Activated T-cell treated with anti-CD3 and anti-CD28 coated beads, Interleukin-2, amount 50 U/mL, for 72 hours (primary cell): ENCODE measurements at places on chromosomes 2 and 18.

- no peak for DNase-seq
Observed at GRCh38 chr2:168555283-168555682, 99.2 kb downstream of the CERS6 start.

DNA sequence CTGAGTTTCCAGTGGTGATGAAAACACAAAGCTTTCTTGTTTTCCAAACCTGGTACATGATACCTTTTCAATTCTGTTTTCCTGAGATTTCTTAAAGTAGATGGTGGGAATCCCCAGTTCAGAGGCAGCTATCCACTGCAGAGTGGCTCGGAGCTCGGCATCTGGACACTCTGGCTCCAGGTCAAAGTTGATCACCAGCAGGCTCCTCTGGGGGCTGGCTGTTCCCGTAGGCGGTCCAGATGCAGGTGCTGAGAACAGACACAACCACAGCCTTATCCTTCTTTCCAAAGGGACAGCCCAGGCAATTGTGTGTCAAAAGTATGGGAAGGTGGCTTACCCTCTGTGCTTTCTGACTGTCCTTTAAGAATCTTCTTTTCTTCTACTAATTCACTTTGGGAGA, 119.5 kb downstream of the DAW1 start:
- DNase-seq = no peak

GRCh38 chr2:46632349-46632748, 153.0 kb downstream of the TMEM247 start:
- DNase-seq = no peak

GRCh38 chr2:954687-955000, 4.0 kb downstream of the SNTG2 start:
- DNase-seq = no peak

GRCh38 chr18:34600158-34600557, 109.9 kb upstream of the DTNA start:
- no peak for DNase-seq

DNA sequence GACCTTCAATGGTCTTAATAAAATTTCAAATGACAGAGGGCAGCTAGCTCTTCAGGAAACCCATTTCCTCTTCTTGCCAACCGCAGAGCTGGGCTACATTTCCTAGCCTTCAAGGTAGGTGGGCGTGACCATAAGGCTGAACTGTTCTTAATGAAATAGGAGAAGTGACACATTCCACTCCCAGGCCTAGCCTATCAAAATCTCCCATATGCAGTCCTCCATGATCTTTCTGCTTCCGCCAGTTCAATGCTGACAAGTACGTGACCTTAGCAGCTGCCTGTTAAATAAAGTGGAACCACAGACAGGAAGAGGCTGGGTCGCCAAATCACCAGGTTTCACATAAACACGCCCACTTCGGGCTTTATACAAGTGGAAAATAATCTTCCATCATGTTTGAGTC, 13.2 kb downstream of the SERPINE2 start:
- DNase-seq = peak; percentile 70

DNA sequence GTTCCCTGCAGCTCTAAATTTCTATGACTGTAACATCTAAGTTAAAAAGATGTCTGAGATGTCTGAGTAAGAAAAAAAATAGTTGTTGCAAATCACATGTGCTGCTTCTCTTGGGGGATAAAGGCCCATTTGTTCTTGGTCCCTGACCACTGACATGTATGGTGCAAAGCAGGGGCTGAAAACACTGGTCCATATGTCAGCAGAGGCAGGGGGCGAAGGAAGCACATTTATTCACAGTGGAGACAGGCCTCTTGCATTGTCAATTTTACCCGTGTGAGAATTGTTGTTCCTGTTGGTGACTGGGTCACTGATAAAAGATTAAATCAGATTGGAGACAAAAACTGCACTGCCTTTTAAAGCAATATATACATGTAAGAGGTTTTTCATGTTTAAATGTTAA, 38.8 kb downstream of the PRKCE start:
- no peak for DNase-seq

- DNase-seq = peak; percentile 20
Observed at GRCh38 chr18:49959176-49959575, 145.8 kb upstream of the ACAA2 start.

- DNase-seq = no peak
Observed at GRCh38 chr2:160261732-160262131, 61.7 kb upstream of the ITGB6 start.

DNA sequence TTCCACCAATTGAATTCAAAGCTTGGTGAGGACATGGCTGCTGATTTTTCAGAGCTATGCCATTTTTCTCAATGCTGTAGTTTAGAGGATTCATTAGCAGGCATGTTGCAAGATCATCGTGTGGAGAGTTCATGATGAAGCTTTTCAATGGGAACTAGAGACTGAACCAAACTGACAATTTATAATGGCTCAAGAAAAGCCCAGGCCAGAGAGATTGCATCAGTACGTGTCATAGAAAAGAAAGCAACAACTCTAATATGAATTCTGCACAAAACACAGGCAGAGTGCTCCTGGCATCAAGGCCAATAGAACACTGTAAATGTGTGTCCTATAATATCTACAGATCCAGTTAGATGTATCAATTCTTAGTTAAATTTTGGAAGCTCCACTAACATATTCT, 477.6 kb downstream of the LRP1B start:
- no peak for DNase-seq

DNA sequence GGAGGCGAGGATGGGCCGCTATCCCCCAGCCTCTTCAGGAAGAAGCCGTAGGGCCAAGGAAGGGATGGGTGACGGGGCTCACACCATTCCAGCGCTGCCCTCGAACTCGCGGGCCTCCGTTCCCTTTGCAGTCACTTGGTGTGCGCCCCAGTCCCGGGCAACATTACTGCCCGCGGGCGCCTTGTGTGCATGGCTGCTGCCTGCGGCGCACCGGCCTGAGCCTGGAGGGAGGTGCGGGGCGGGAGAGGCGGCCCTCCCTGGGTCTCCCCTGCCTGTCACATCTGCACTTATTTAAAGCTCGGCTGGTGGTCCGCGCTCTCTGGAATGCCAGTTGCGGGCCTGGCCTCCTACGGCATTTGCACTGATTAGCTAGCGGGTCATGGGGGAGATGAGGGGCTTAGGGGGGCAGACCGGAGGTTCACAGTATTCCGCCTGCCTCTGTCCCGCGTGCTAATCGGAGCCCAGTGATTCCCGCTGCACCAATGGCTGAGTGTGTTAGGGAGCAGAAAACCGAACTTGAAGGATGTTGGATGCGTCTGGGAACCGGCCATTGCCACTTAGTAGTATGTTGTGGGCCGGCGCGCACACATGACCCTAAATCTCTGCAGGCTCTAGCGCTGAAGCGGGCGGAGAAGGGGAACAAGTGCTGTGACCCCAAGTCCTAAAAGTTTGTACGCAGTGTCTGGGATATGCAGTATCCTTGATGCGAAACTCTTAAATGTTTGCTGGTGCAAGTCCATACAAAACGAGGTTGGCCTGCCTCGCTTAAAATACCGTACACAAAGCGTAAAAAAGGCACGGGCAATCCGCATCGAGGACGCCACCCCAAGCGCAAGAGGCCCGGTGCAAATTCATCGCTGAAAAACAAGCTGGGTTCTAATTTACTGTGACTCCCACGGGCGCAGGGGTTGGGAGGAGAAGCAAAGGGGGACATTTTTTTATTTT, 161.2 kb upstream of the SIX2 start:
- no peak for DNase-seq

- no peak for DNase-seq
Observed at GRCh38 chr2:189369566-189369965, 71.7 kb upstream of the WDR75 start.

GRCh38 chr2:106882673-106883072, 3.3 kb downstream of the ST6GAL2 start:
- no peak for DNase-seq

GRCh38 chr18:31294199-31294747, 23.7 kb upstream of the DSG1 start:
- DNase-seq = no peak

GRCh38 chr2:236887531-236887930, 198.2 kb upstream of the COPS8 start:
- no peak for DNase-seq

DNA sequence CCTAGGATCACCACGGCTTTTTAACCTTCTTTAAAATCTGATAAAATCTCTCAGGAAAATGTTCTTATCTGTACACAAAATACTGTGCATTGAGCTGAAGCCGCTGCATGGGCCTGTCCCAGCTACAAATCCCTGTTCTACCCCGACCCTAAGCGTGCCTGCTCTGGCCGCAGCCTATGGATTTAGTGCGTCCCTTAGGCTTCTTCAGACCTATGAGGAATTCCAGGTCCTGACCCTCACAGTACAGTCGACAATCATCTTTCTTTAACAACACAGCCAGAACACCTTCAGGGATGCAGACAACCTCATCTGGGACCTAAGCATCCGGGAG, 477 bp upstream of the WDCP start:
- DNase-seq = no peak

GRCh38 chr2:68791914-68792313, 57.3 kb downstream of the ARHGAP25 start:
- DNase-seq = no peak

- DNase-seq = no peak
Observed at GRCh38 chr2:10397878-10398277, 50.2 kb downstream of the ODC1 start.

DNA sequence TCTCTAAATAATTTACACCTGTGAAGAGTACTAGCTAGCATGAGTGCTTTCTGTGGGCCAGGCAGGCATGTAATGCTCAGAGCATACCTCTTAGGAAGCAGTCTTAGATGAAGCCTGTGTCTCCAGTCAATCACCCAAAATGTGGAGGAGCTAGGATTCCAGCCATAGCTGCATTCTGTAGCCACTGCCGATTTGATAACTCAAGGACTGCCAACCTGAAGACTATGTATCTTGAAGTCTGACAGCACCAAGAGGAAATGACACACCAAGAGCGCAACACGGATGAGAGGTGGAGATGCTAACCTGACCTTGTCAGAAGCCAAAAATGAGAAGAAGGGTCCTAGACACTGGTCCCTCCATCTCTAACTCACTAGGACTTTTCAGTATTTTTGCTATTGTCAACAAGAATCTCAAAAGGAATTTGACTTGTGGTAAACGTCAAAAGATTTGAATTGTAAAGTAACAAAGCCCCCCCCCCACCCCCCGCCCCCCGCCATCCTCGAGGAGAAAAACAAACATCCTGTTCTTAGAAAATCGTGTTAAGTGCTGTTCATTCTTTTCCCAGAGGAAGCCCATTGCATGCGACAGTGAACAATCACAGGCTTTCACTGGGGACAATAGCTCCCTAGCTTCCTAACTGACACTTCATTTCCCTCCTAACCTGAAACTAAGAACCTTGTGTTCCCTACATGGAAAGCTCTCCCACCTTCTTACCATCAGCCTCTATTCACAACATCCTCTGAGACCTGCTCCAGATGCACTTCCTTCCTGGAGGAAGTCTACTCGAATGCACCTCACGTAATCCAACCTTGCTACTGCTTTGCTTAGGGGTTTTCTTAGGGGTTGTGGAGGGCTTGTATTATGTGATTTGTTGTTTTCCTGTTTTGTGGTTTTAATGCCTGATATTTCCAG, 14.7 kb downstream of the CDC42EP3 start:
- DNase-seq = peak; percentile 33

DNA sequence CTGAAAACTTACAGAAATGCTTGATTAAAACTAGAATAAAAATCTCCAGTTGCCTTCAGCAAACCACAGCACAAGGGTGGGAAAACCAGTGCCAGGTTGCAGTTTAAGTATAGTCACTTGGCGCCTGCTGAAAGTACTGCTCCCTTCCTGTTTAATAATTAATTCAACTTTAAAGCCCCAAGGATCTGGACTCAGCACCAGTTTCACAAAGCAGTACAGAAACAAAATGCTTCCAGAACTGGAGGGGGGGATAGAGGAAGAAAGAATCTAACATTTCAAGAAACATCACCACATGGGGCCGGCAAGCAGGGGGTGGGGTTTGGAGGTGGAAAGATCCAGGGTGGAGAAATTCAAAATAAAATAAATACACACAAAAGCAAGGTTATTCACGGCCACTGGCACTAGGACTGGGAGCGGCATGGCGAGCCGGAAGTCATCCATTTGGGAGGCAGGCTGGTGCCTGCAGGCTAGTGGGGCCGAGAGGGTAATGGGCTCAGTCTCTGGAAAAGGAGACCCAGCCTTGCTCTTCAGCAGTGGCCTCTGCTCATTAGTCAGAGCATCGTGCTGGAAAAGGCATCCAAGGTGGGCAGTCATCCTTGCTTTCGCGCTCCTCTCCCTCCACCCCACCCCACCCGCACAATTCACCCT, 85.8 kb downstream of the POU3F3 start:
- no peak for DNase-seq

DNA sequence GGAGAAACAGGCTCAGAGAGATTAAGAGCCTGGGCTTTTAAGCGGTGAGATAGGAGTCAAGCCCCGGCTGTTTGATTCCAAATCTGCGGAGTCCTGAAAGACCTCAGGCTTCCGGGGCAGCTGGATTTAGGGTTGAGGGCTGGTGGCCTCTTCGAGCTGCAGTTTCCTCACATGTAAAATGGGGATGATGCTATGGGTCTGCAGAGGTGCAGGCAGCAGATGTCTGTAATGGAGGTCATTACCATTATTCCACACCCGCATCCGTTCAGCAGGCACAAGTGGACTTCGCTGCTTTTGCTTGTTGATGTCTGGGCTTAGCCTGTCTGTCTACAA, 175.6 kb upstream of the HS6ST1 start:
- no peak for DNase-seq

- no peak for DNase-seq
Observed at GRCh38 chr2:72155737-72156136, 8.1 kb upstream of the CYP26B1 start.

DNA sequence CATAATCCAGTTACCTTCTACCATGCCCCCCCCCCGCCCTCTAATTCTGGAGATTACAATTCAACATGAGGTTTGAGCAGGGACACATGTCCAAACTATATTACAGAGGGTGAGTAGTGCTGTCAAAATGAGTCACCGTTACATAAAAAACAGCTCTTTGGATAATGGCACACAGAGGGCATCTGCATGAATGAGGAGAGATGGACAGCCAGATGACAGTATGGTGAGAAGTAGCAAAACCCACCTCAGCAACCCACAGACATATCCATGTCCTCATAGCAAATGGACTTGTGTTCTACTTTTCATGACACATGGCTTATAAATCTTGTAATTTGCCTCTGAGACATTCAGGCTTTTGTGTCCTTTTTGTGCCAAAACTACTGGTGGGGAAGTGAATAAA, 132.0 kb downstream of the EML6 start:
- DNase-seq = no peak

- no peak for DNase-seq
Observed at GRCh38 chr18:61496374-61496773, 163.1 kb downstream of the CDH20 start.

- no peak for DNase-seq
Observed at GRCh38 chr2:155095613-155096012, 397.1 kb downstream of the KCNJ3 start.

- DNase-seq = no peak
Observed at GRCh38 chr2:59395119-59395518, 1154.0 kb upstream of the FANCL start.

- no peak for DNase-seq
Observed at GRCh38 chr2:223225266-223225665, 173.3 kb downstream of the KCNE4 start.
